Activated CD4-positive, alpha-beta memory T cell treated with anti-CD3 and anti-CD28 coated beads, Interleukin-2, amount 10 ng/mL, durations not matched to agents 7 days and 5 days (primary cell): ENCODE measurements at places on chromosomes 11 and 22. TPM values are rescaled to one million over a fixed set of nuclear protein-coding genes. Genes with fewer than 3 reads are reported as not detected.
A peak's percentile ranks its signal among the peaks of the same experiment; 100 is the strongest.

GRCh38 chr11:66172146-66172545 is 96.3 kb upstream of the RAB1B start:
- no peak for DNase-seq

DNA sequence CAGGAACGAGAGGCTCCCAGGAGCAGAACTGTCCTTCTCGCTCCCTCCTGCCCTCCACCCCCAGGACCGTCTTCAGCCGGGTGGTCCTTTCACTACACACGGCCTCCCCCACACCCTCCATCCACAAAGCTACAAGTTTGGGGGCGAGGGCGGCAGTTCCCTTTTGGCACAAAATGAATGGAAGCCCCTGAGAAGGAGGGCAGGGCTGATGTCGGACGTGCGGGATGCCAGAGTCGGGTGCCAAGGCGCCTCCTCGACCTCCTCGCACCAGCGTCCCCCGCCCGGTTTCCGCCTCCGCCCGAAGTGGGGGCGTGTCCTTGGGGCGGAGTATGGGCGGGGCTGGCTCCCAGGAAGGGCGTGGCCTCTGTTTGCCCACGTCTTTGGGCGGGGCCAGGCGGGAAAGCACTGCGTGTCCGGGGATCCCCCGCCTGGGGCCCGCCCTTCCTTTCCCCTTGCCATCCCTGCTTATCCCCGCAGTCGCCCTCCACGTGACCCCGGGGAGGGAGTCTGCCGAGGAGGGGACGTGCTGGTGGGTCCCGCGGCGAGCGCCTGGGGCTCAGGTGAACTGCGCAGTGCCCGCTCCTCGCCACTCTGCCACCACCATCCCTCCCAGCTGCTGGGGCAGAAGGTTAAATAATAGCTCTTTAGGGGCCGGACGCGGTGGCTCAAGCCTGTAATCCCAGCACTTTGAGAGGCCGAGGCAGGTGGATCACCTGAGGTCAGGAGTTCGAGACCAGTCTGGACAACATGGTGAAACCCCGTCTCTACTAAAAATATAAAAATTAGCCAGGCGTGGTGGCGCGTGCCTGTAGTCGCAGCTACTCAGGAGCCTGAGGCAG is 937 bp upstream of the EFEMP2 start:
- DNase-seq: peak; percentile 97

- no peak for DNase-seq
Observed at GRCh38 chr11:28483072-28483867, 375.1 kb downstream of the METTL15 start.

The IRAG1 gene
- total RNA-seq: not detected

DNA sequence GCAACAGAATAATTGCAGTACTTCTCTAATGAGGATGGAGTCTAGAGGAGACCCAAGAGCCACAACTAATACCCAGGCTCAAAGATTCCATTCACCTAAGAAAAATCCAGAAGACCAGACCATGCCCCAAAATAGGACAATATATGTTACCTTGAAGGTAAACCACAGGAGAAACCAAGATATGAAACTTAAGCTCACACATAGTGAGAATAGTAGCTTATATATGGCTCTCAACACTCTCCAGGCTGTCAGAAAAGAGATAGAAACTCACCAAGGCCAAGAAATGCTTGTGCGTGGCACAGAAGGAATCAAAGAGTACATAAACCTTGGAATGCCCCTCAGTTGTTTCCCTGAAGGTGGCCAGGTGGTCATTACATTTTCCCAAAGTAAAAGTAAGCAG is 9.1 kb downstream of the FAM111A start:
- no peak for DNase-seq

The DHCR7 gene
- total RNA-seq: 79.6 TPM

- DNase-seq: no peak
Observed at GRCh38 chr11:12404436-12404835, 27.1 kb downstream of the PARVA start.

- DNase-seq: no peak
Observed at GRCh38 chr22:40997520-40997919, 46.3 kb downstream of the RBX1 start.

DNA sequence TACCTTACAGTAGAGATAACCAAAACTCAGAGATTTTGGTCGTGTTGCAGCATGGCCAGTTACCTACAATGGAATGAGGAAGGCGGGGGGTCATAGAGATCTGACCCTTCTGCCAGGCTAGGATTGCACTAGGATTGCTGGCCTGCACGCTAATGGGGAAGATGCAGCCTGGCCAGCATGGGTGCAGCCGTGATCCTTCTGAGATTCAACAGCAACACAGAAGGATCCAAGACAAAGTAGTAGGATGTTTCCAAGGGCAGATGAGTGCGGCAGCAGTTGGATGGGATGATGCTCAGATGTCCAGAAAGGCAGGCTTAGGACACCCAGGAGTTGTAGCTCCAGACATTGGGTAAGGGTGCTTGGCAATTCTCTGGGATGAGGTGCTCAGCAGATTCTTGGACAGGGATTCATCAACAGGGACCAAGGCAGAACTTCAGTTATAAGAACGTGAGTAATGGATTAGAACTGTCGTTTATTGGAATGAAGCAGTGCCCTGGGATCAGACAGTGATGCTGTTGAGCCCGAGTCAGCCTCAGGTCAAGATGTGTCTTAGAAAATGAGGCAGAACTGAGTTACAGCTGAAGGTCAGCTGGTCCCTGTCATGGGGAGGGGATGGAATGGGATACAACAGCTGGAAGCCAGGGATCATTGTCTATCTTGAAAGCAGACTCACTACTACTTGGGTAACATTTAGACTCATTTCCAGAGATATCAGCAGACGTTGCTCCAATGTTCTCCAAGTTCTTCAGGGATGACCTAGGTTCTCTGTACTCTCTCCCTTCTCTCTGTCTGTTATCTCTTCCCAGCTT is 71.0 kb downstream of the PARVA start:
- DNase-seq: no peak

DNA sequence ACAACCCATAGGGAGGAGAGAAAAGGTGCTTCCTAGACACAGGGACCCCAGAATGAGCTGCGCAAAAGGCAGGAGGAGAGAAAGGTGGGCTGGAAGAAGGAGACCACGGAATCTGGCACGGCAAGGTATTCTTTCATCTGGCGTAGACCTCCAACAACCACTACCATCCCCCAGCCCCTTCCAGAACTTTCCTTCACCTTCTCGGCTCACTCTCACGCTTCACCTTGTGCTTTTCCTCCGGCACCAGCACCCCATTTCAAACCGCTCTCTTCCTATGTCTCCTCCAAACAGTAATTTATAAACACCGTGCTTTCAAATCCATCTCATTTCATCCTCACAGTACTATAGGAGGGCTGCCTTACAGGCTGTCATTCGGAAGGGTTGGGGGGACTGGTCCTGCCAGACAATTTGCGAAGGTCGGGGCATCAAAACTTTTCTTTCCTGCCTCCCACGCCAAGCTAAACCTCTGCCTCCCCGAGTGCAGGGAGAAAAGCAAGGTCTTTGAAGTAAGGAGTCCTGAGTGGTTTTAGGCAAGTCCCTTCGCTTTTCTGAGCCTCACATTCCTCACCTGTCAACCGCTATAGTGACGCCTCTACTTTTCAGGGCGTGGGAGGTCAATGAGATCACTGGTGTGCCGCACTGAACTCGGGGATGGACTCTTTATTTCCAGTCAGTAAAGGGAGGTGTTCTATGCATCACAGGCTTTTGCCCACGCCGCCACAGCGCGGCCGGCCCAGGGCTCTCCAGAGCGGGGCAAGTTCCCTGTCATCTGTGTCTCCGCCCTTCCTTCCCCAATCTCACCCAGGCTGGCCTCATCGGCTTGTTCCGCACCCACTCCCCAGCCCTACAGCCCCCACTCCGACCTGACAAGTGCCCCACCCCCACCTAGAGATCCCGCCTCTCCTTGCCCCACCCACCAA is 800 bp downstream of the KCTD21 start:
- no peak for DNase-seq

DNA sequence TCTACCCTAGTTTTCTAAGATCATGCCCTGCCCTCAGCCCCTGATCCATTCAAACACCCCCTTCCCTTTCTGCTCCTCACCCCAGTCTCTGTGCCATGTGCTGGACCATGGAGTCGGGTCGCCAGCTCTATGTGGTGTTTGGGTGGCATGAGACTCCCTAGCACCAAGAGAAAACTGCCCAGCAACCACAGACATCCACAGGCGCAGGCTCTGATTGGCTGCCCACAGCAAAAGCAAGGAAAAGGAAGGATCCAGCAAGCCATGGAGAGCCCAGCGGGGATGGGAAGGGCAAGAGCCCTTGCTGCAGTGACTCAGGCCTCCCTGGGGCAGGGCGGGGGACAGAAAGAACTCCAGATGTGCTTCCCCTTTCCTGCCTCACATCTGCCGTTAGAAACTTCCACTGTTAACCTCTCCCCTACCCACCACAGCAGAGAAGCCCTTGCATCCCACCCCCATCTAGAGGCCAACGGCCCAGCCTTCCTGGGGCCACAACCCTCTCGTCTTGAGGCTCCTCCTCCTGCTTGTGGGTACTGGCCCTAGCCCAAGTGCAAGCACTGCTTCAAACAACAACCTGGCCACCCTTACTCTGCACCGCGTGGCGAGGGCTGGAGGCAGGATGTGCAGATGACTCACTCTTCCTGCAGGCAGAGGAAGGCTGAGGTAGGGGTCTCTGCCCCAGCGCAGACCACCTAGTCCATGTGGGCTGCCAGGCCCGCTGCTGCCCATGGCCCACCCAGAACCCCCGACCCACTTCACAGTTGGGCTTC is 9.7 kb upstream of the AHNAK start:
- DNase-seq: peak; percentile 94

GRCh38 chr11:66894141-66894540 is 37.3 kb downstream of the LRFN4 start:
- DNase-seq: no peak

DNA sequence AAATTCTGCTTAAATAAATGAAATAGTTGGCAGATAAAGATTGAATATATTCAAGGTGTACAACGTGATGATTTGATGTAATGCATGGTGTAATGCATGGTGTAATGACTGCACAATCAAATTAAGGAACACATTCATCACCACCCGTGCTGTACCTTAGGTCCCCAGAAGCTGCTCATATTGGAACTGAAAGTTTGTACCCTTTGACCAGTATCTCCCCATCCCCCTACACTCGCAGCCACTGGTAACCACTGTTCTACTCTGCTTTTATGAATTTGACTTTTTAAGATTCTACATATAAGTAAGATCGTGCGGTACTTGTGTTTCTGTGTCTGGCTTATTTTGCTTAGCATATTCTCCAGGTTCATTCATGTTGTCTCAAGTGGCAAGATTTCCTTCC is 445.8 kb downstream of the OPCML start:
- DNase-seq: no peak

DNA sequence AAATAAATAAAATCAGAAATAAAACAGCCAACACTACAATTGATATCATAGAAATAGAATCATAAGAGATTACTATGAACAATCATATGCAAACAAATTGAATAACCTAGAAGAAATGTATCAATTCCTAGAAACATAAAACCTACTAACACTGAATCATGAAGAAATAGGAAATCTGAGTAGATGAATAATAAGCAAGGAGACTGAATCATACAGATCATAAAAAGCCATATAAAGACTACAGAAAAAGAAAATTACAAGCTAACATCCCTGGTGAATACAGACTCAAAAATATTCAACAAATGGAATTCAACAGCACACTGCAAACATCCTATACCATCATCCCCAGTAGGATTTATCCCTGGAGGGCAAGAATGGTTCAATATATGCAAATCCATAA is 135.6 kb downstream of the SBF2 start:
- no peak for DNase-seq

DNA sequence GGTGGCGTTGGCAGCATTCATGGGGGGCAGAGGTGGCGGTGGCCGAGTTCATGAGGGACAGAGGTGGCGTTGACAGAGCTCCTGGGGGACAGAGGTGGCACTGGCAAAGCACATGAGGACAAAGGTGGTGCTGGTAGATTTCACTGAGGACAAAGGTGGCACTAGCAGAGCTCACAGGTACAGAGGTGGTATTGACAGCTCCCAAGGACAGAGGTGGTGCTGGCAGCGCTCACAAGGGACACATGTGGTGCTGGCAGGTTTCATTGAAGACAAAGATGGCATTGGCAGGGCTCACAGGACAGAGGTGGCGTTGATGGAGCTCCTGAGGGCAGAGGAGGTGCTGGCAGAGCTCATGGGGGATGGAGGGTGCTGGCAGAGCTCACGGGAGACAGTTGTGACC is 425.4 kb downstream of the CTTN start:
- DNase-seq: no peak

The SMIM35 gene
- total RNA-seq: 0.45 TPM

The CDC42BPG gene
- total RNA-seq: 0.70 TPM

The APOBEC3H gene
- 128 TPM for total RNA-seq

- DNase-seq: no peak
Observed at GRCh38 chr11:47348859-47349258, 3.6 kb downstream of the MYBPC3 start.

The VSIG2 gene
- total RNA-seq: 0.55 TPM

The AIFM3 gene
- total RNA-seq: 0.58 TPM

The NCF4 gene
- total RNA-seq: 59.9 TPM

GRCh38 chr11:636511-637332 is at the start of gene DRD4:
Gene DRD4 (plus strand): TSS chr11:637269. CDS start chr11:637305, 36 bp downstream.
- no peak for DNase-seq

DNA sequence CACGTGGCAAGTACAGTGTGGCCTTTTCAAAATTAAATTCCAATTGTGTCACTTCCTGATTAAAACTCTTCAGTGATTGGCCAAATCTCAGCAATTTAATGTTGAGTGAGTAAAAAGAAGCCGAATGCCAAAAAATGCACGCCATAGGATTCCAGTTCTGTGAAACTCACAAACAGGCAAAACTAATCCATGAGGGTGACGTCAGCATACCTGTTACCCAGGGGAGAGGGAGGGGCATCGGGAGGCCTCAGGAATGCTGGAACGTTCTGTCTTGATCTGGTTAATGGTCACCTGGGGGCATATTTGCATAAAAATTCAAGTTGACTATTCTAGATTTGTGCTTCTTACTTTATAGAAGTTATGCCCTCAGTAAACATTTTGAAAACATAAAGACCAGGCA is 39.9 kb upstream of the RAB1B start:
- no peak for DNase-seq

DNA sequence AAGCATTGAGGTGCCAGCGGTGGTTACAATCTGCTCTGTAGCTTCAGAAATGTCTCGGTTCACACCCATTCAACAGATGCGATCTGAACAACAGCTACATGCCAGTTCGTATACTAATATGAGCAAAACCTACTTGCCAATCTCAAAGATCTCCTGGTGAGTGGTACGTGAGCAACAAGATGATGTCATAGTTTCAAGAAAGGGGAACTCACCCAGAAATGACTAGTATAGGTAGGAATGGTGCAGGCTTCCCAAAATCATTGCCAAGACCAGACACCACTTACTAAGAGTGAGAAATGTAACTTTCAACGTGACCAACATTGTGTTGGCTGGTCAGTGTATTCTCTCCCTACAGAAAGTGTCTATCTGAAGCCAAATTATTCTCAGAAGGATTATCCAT is 31.1 kb downstream of the OR6Q1 start:
- DNase-seq: no peak

DNA sequence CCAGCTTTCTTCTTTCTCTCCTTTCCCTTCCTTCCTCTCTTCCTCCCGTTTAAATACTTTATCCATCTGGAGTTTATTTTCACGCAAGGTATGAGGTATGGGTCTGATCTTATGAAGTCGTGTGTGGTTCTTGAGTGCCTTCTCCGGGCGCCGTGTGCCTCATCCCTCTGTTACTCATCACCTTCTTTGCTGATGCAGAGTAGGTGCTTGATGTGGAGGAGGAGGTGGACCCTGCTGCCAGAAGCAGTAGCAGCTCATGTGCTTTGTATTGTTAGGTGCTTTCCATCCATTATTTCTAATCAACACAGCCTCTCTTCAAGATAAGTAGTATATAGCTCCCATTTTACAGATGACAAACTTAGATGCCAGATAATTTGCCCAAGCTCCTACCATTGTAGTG is 47.0 kb downstream of the TNRC6B start:
- DNase-seq: no peak

- peak; percentile 88 for DNase-seq
Observed at GRCh38 chr22:30649430-30650007, 13.9 kb downstream of the SLC35E4 start.

The MS4A6E gene
- total RNA-seq: not detected
